Osteoblast (primary cell): ENCODE measurements at places on chromosomes 2 and 18.

GRCh38 chr2:16632598-16632997 is 33.0 kb downstream of the CYRIA start:
- no peak for DNase-seq

GRCh38 chr2:120344214-120344975 is 1.5 kb upstream of the INHBB start:
- DNase-seq = peak; percentile 93

DNA sequence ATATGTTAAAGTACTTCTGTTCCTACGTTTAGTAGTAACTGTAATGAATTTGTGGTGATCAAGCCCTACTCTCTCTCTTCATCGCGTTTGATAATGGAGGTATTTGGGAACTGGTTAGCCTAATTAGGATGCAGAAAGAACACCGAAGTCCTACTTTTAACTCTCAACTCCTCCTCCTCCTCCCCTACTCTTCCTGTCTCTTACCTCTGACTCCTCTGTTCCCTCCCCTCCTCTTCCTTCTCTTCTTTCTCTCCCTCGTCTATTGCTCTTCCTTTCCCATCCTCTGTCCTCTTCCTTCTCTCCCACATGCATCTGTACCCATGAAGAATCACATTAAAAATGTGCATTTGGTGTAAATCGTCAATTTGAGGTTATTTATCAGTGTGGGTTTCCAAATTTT is 57.8 kb downstream of the RMDN2 start:
- no peak for DNase-seq

DNA sequence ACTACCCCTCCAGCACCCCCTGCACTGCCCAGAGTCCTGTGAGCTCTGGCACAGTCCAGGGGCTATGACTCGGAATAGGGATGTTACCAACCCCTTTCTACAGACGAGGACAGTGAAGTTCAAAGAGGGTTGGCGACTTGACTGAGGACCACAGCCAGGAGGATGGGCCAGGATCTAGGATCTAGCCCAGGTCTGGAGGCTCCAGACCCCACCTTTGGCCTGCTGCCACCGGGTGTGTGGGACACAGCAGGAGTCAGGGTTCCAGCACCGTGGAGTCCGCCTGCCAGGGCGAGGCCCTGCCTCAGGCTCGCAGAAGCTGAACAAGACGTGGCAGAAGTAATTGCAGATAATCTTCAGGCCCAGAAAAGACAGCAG is 37.9 kb upstream of the GPC1 start:
- peak; percentile 66 for DNase-seq

DNA sequence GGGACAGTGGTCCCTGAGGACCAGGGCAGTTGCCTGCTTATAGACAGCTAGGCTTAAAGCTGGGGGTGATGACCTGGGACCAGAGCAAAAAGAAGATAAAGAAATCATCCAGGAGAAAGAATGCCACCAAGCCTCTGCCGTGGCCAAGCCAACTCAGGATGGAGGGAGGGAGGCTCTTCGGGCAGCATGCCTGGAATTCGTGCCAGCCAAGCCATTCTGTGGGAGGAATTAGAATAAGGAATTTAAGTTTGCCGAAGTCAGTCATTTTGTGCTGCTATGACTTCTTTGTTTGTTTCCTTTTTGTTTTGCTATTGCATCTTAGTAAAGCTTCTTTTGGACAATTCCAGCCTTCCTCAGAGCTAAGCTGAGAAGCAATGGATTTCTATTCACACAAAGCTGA is 124.1 kb downstream of the EN1 start:
- peak; percentile 37 for DNase-seq

GRCh38 chr2:49490710-49491109 is 336.4 kb upstream of the FSHR start:
- no peak for DNase-seq

DNA sequence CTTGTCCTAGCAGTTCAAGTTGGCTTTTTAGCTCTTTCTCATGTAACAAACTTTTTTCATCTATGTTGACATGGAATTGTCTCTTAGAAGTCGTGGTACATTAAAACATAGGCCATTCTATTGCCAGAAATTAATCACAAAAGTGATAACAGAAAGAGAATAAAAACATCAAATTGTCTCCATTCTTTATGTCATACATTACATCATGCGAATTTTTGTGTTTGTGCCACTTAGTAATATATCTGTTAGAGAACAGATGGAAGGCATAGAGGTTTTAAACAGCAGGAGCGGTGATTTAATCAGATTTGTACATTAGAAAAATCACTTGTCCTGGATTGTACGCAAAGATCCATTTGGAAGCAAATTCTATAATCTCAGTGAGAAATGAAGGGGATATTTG is 136.5 kb upstream of the CDH20 start:
- DNase-seq = no peak

GRCh38 chr2:69683170-69683971 is 39.8 kb upstream of the AAK1 start:
- DNase-seq = peak; percentile 36

- DNase-seq = no peak
These were observed 62.4 kb upstream of the OTOF start for GRCh38 chr2:26540306-26540705.

- DNase-seq = peak; percentile 82
These were observed 36.2 kb downstream of the ASB1 start for GRCh38 chr2:238462782-238463396.

- no peak for DNase-seq
These were observed 11.1 kb upstream of the PROC start for GRCh38 chr2:127407091-127407490.

- DNase-seq = no peak
These were observed 141.6 kb upstream of the SP3 start for GRCh38 chr2:174106736-174107135.

DNA sequence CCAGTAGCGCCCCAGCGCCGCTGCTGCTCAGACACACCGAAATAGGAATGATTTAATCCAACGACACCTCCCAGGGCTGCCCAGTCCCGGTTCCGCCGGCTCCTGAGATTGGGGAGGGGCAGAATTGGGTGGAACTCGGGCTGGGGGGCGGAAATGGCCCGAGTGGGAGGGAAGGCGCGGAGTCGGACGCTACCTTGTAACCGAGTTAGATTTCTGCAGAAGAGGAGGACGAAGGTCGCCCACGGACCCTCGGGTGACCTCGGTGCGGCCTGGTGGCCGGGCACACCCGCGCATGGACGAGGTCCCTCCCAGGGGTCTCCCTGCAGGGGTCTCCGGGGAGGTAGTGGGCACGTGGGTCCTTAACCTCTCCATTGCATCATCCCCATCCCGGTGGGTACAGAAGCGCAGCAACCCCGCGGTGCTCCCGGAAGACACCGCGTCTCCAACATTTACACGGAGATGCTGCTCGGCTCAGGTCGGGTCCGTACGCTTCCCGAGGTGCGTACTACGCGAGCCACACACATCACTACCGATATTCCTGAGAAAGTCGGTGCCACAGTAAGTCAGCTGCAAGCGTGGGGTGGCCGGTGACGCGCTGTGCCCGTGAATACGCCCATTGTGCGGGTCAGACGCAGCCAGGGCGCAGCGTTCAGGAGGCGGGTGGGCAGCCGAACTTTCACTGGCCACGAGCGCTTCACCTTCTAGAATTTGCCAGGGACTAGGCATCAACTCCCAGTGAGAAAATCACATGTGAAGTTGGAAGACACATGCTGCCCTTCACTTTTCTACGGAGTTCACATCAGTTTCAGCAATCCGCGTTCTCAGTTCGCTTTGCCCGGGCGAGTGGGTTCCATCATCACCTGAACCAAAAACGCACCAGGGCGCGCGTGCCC is 3.0 kb downstream of the ZNF516 start:
- peak; percentile 91 for DNase-seq

DNA sequence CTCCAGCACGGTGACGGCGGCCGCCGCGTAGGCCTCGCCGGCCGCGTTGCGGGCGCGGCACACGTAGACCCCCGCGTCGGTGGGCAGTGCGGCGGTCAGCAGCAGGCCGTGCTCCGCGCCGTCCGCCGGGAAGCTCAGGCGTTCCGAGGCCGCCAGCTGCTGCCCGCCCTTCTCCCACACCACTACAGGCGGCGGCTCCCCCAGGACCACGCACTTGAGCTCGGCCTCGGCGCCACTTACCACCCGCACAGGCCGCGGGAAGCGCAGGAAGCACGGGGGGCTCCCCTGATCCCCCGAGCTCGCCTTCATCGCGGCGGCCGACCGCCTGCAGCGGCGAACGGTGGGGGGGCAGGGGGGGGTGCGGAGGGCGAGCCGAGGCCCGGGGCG is 422 bp downstream of the OBSL1 start:
- peak; percentile 96 for DNase-seq

GRCh38 chr18:5966514-5966913 is 71.2 kb upstream of the TMEM200C start:
- DNase-seq = no peak

DNA sequence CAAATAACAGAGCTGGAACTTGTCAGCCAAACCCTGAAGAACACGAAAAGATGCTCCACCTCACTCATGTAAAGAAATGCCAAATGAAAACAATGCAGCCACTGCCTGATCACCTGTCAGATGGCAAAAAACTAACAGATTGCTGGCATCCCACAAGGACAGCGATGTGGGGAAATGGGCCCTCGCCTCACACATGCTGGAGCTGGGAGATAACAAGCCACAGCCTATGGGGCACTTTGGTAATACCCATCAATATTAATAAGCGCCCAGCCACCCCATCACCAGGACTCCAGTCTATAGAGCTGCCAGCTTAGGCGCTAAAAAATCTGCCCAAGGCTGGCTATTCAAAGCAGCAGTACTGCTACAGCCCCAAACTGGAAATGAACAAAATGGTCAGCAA is 27.0 kb downstream of the TFCP2L1 start:
- DNase-seq = no peak

GRCh38 chr2:160694631-160695030 is 201.0 kb upstream of the RBMS1 start:
- DNase-seq = no peak

DNA sequence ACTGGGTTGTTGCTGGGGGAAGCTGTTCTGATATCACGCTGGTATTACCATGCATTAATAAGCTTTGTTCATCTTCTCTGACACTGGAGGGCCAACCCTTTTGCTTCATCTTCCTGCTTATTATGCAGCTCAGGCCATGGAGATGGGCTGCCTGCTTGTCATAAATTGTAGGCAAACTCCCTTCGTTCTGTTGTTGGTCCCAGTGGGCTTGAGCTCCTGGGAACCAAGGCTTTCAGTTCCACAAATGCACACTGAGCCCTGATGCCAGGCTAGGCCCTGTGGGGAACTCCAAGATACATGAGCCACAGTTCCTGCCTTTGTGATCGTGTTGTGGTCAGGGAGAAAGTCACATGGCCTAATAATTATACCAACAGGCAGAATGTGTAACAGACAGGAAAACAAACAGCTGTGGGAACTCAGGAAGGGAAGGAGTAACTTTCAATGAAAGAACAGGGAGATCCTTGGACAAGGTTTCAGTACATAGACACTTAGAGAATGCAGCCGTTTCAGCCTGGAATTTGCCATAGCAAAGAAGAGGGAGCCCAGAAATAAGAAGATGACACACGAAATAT is 49.0 kb upstream of the BCL2L11 start:
- peak; percentile 65 for DNase-seq

DNA sequence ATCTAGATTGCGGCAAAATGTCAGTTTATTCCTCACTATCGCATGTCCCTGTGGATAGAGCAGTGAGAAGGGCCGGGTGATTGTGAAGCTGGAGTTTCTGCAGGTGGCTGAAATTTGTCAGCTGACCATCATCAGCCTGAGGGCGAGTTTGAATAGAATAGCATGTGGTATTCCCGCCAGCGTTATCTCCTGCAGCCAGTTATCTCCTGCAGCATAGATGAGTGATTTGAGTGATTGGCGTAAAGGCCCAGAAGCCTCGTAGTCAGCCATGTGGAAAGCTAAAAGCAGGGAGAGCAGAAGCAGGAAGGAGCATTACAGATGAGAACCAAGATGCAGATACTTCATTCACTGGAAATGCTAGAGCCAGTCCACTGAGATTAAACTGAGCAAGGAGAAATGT is 65.5 kb downstream of the CABLES1 start:
- no peak for DNase-seq

DNA sequence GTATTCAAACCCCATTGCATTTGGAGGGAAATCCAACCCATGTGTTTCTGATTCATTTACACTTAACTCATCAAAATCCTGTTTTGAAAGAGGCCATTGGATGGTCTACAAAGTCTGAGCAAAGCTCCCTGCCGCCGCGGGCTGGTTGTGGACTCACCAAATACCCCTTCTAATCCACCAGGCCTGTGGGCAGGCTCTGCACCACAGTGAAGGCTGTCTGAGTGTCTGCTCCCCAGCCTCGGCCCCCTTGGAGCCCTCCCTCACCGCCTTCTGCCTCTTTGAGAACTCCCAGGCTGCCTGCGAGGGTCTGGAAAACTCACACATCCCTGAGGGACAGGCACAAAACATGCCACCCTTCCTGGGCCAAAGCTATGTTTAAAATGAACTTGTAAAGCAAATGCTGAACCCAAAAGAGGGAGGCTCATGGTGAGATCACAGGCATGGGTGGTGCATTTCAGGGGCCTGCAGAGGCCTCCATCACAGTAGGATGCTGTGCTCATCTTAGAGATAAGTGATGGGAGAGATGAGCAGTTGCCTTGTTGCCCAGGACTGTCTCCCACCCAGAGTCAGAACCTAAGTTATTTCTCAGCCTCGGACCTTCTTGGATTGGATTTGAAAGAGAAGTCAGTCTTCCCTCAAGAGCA is 225.0 kb downstream of the CYP26B1 start:
- peak; percentile 69 for DNase-seq

- no peak for DNase-seq
These were observed 129.0 kb downstream of the ICOS start for GRCh38 chr2:204065566-204065965.

- DNase-seq = no peak
These were observed 7.7 kb downstream of the SP3 start for GRCh38 chr2:173957517-173957916.

GRCh38 chr18:63446266-63446665 is 24.0 kb upstream of the VPS4B start:
- no peak for DNase-seq

DNA sequence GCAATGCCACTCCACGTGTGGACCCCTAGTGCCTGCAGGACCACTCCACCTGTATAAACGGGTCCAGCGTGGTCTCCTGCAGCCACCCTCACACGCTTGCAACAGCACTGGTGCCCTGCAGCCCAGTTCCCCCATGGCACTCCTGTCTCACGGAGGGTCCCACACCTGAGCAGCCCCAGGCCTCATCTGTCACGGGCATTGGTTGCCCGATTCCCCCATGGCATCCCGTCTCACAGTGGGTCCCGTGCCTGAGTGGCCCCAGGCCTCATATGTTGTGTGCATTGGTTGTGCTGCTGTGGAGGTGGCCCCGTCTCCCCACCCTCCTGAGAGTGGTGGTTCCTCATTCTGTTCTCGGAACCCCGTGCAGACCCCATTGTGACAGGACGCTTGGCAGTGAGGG is 43.4 kb downstream of the CTDP1 start:
- DNase-seq = no peak

DNA sequence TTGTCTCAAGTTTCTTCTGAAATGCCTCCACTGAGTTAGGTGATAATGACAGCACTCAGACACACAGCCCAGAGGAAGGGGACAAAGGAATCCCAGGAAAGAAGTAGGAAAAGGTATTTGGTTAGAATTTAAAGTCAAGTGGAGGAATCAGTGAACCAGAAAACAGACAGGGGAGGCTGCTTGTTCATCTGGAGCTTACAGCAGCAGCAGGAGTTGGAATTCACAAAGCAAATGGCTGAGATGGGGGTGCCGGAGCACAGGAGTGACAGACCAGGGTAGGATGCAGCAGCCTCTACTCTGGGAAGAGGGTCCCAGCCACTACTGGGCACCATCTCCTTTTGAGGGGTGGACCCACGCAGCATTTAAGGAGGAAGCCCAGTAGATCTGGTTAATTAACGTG is 104.8 kb downstream of the ST6GAL2 start:
- no peak for DNase-seq

- no peak for DNase-seq
These were observed 354.1 kb upstream of the ATP5MC3 start for GRCh38 chr2:175535631-175536030.

GRCh38 chr2:191263050-191263449 is 17.8 kb downstream of the MYO1B start:
- no peak for DNase-seq

GRCh38 chr18:35387152-35387571 is 10.0 kb upstream of the ZNF396 start:
- DNase-seq = no peak
